GM12891 (cell line): ENCODE measurements at places on chromosomes 6 and 20.

- DNase-seq = no peak
These were observed 225.6 kb downstream of the PLCB1 start for GRCh38 chr20:8357703-8358102.

GRCh38 chr20:10242166-10242565 is 23.5 kb downstream of the SNAP25 start:
- DNase-seq = no peak

- no peak for DNase-seq
These were observed 15.1 kb upstream of the CCDC167 start for GRCh38 chr6:37514837-37515236.

DNA sequence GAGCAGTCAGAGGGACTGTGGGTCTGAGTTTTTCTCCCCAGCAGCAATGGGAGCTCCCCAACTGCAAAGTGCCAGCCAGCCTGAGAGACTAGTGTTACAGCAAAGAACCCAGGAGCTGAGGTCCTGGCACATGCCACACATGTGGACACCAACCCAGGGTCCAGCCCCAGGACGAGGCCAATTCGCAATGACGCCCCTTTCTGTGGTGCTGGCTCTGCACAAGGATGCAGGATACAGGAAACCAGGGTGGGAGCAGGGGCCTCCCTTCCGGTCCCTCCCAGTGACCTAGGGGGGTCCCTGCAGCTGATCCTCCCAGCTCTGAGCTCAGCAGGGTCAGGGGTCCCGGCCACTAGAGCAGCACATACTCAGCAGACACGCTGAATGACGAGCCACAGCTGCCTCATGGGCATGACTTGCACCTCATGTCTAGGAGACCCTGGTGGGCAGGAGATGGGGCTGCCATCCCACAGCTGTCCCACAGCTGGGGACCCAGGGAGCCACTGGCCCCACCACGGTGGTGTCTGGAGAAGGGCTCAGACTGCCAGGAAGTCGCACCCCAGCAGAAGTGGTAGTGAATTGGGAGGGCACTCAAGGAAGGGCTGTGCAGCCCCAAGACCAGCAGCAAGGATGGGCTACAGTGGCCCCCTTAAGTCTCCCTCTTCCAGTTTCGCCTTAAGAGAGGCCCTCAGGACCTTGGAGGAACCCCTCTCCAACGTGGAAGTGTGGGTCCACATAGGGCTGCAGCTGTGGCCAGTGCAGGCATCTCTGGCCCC is 3.6 kb downstream of the ARFRP1 start:
- no peak for DNase-seq

DNA sequence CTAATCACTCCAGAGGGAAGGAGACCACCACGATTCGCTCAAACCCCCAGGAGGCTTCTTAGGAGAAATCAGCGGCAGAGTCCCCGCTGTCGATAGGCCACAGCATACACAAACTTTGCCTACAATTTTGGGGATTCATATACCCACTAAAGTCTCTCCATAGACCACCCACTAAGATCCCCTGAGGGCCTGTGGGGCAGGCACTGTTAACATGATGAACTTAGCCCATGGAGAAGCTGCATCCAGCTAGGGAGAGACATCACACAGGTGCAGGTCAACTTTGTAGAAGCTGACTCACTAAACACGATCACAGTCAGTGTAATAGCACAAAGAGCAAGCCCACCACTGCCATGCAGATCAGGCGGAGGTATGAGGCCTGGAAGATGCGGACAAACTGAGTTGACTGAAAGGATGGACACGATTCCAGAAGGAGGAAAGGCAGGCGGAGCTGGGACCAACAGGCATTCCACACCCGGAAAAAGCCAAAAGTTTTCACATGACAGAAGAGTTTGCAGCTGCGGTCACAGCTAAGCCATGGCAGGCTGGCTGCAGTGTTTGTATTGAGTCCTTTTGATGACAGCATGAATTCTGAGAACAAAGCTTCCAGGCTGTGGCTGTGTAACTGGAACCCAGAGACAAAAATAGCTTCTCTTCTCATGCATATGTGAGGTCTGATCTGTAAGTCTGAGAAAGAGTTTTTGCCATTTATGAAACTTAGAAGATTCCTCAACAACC is 75.7 kb upstream of the QKI start:
- DNase-seq = no peak

DNA sequence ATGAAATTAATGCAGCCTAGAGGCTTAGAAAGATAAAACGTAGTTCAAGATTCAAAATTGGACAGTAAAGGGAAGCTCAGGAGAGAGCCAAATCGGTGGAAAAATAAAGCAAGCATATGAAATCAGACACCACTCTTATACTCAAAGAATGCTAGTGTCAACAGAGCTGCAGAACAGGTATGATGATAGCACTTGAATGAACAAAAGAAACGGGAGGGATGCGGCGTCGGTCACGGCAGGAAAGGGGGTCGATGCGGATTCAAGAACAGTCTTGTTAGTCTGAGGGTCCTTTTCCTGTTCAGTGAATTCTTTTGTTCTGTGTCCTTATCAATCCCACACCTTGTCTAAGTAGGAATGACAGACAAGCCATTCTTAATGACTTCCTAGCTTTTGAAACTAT is 114.4 kb downstream of the FOXC1 start:
- DNase-seq = no peak

DNA sequence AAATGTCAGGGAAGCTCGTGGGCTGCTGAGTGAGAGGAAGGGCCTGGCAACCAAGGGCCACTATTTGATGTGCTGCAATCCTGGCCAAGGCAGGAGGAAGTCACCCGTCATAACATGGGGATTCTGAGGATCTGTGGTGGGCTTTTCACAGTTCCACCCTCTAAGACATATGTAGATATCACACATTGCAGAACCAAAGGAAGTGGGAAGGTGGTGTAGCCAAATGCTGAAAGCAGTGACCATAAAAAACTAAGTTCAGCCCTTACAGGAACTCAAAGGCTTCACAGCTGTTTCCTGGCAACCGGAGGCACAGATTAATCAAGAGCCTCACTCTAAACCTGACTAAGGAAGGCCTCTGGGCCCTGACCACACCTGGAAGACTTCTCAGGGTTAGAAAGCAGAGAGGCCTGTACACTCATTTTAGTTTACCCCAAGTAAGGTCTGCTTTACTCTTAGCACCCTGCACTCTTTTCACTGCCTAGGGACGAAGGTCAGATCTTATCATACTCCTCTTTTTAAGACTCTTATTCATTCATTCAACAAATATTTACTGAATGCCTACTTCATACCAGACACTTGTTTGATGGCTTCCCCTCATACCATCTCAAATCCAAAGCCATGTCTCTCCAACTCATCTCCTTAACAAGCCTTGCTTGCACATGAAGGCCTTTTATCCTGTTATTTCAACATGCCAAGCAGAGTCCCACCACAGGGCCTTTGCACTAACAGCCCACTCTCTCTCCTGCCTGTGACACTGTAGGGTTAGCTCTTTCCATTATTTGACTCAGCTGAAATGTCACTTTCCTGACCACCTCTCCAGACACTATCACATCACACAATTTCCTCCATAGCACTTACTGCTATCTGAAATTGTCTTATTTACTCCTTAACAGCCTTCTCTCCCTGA is 2.6 kb downstream of the UBE2V1 start:
- no peak for DNase-seq

- no peak for DNase-seq
These were observed 46.2 kb upstream of the BCLAF1 start for GRCh38 chr6:136335736-136336363.

- no peak for DNase-seq
These were observed 71.3 kb upstream of the TOP1 start for GRCh38 chr20:40957265-40957760.

- DNase-seq = no peak
These were observed 29.9 kb upstream of the SYNCRIP start for GRCh38 chr6:85672623-85673022.

- no peak for DNase-seq
These were observed 311.6 kb upstream of the ECI2 start for GRCh38 chr6:4446982-4447381.

GRCh38 chr20:12573442-12573841 is 435.3 kb upstream of the SPTLC3 start:
- no peak for DNase-seq

DNA sequence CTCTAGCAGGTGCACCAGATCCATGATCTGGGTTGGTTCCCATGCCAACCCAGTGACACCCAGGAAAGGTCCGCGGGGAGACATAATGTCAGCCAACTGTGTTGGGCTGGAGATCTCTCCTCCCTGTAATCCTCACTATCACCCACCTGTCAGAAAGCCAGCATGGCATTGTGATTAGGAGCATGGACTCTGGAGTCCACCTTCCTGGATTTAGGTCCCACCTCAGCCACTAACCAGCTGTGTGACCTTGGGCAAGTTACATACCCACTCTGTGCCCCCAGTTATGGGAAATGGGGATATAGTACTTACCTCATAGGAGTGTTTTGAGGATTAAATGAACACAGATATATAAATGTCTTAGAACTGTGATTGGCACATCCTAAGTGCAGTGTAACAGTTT is 97.9 kb downstream of the ZDHHC14 start:
- no peak for DNase-seq

GRCh38 chr20:20448881-20449280 is 81.0 kb downstream of the INSM1 start:
- DNase-seq = no peak

- peak; percentile 12 for DNase-seq
These were observed 41.1 kb downstream of the FARS2 start for GRCh38 chr6:5302220-5302946.

- no peak for DNase-seq
These were observed 104.6 kb upstream of the EXOC2 start for GRCh38 chr6:797479-798077.

DNA sequence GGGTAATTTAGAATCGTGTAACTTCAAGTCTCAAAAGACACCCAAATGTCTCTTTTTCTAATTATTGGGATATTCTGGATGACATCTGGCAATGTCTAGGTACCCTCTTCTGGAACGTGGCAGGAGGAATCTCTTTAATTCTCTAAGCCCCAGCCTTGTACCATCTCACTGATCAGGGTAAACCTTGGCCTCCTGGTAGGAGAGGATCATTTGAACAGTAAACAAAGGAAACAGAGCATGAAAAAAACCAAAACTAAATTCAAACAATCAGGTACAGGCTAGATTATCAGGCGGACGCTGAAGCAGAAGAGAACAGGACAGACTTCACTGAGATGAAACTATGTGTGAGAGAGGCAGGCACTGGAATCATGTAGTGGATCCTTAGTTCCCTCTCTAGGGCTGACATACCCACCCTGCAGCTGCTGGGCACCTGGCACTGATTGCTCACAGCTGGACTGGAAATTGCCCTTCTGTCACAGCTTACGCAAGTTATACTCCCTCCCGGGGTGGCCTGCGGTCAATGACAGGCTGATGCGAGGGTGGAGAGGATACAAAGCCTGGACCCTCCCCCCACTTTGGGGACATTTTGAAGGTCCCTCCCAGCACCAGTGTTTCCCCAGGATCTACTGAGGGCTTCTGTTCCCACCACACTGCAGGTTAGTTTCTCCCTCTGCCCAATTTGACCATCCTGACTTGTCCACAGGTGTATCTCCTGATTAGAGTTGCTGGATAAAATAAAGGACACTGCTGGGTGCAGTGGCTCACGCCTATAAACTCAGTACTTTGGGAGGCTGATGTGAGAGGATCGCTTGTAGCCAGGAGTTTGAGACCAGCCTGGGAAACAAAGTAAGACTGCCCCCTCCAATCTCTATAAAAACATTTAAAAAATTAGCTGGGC is 20.6 kb upstream of the ZBTB24 start:
- DNase-seq = no peak

DNA sequence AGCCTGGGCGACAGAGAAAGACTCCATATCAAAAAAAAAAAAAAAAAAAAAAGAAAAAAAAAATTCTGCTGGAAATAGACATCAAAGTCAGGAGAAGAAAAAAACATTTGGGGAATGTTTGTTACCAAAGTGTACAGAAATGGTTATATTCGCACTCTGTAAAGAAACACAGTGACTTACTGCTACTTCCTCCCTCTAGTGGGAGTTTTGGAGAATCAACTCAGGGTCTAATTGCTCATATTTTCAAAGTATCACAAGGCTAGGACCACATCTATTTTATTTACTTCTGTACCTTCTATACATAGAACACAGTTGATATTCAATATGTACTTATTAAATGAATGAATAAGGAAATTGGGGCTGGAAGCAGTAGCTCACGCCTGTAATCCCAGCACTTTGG is 24.4 kb downstream of the ARG1 start:
- no peak for DNase-seq

GRCh38 chr20:37396416-37397075 is 50.6 kb downstream of the SRC start:
- DNase-seq = no peak

DNA sequence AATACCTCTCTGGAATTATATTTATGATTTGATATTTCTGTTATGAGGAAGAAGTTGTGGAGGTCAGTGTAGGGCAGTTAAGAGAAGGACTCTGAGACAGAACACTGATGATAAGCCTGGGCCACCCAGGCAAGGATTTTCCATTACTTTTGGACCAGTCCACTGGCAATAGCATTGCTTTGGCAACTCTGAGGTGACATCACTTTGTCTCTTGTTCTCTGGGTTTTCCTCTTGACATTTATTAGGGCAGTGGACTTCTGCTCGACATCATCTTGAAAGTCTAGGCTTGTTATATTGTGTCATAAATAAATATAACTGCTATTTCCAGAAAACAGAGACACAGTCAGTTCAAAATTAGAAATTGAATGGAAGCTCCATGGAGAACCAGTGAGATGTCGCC is 268.0 kb downstream of the SMOC2 start:
- no peak for DNase-seq

DNA sequence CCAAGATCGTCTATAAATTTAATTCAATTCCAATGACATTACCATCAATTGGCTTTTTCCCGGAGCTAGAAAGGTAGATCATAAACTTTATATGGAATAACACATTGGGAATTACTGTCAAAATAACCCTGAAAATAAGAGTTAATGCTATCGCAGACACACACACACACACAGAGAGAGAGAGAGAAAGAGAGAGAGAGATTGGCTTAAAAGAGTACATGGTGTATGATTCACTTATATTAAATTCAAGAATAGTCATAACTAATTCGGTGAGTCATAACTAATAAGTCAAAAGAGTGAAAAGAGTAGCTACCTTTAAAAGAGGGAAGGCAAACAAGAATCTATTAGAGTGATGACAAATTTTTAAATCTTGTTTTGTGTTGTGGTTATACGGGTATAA is 425.5 kb downstream of the TBC1D32 start:
- no peak for DNase-seq

GRCh38 chr20:59365611-59366285 is 65.3 kb downstream of the EDN3 start:
- DNase-seq = no peak

- no peak for DNase-seq
These were observed 31.5 kb downstream of the NINL start for GRCh38 chr20:25553819-25554296.

DNA sequence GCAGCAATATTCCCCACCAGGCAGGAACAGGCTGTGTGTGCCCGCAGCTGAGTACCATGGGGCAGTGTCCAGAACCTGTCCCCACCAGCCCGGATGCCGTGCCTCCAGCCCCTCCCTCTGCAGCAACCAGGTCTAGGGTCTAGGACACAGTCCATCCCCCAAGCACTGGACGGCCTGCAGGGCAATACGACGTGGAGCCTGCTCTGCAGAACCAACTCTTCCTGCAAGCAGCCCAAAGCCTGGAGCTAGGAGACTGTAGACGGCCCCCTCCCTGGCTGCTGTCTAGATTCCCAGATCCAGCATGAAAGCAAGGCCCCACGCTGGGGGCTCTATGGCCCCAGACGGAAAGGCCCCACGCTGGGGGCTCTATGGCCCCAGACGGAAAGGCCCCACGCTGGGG is 128.2 kb upstream of the AFDN start:
- no peak for DNase-seq

- DNase-seq = no peak
These were observed 13.1 kb downstream of the FUCA2 start for GRCh38 chr6:143498428-143498827.
